LHCN-M2 (cell line): ENCODE measurements at places on chromosomes 7 and 10.

- no peak for DNase-seq
Observed at GRCh38 chr10:63337455-63338251, 128.1 kb downstream of the JMJD1C start.

GRCh38 chr7:96786998-96787395 lies 77.4 kb upstream of the SEM1 start:
- no peak for DNase-seq

DNA sequence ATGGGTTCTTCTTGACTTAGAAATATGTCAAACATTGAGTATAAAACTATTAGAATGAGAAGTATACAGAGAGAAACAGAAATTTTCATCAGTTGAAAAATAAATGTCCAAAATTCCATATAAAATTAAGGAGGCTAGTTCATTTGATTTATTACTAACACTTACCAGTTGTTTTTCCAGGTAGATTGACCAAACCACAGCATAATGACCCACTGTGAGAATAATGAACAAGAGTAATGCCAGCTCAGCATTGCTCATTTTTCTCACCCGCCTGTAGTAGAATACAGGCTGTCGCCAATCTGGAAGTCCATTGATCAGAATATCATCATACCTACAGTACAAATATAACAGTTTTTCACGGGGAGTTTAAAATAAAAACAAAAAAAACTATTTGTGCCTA lies 82.9 kb downstream of the DNAJC1 start:
- DNase-seq = no peak

DNA sequence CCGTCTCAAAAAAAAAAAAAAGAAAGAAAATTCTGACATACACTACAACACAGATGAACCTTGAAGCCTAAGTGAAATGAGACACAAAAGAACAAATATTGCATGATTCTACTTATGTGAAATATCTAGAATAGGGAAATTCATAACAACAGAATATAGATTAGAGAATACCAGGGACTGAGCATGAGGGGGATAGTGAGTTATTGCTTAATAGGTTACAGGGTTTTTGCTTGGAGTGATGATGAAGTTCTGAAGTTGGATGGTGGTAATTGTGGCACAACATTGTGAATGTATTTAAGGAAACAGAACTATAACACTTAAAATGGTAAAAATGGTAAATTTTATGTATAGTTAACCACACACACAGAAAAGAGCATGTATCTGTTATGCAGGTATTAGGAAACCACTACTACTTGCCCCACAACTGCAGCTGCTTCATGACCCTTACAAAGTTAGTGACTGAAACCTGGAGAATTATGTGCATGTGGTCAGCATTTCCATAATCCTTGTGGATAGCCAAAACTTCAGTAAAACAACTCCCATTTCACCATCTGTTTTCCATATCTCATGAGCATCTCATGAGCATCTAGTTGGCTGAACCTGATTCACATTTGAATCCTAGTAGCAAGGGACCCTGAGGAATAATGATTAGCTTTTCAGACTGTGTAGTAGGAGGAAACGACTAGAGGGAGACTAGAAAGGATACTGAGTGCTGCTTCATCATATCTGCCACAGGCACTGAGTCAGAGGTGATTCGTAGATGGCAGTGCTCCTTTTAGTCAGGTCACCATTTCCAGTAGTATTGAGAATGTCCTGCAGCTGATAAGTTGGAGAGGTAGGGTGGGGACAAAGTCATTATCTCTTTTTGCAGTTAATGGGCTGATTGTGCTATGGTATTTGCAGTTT lies 26.3 kb downstream of the SAMD8 start:
- peak; percentile 81 for DNase-seq

- no peak for DNase-seq
Observed at GRCh38 chr7:42991913-42992591, 59.9 kb downstream of the MRPL32 start.

DNA sequence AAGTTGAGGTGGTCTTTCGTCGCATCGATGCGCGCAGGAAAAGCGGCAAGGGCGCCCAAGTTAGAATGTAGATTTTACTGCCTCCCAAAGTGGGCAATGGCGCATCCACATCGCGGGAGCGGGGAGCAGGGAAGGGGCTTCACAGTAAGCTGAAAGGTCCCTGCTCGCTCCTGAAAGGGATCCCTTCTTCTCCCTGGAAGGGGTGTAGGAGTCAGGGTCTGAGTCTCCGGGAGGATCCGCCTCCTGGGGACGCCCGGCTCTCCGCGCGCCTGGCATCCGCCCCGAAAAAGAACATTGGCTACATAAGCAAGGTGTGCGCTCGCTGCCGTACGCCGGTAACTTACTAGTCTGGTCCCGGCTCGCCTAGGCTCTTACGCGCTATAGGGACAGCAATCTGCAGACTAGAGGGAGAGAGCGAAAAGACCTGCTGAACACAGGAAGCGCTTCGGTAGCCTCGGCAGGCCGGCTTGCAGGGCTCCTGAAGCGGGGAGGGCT lies 804 bp downstream of the UNC5B start:
- peak; percentile 20 for DNase-seq
